MV-4-11 (cell line): ENCODE measurements at places on chromosomes 13 and 19.
A peak's percentile ranks its signal among the peaks of the same experiment; 100 is the strongest.

DNA sequence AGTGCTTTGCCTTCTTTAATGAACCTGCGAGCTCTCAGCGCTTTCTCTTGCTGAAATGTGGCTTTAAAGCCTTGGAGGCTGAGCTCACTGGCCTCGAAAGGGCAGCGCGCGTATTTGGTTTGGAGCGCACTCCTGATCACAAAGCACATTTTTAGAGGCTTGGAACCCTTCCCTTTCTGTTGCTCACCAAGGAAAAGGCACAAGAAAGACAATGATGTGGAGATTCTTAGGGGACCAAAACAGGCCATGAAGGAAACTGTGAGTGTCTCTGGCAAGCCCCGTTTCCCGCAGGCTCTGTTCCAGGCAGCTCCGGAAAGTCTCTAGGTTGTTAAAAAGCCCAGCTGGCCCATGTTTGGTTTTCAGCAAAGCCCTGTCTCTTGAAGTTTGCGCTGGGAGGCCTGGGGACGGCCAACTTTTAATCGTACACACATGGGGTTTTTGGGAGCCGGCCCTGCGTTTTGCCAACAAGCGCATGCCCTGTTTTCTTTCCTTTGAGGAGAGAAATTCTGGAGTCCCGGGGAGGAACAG lies 9.4 kb upstream of the SPC24 start:
- DNase-seq, result no peak

GRCh38 chr13:105474983-105475610 lies 1060.4 kb downstream of the EFNB2 start:
- peak; percentile 39 for DNase-seq

- DNase-seq, result no peak
These were observed 154.2 kb upstream of the KLF12 start for GRCh38 chr13:74288361-74288911.

- DNase-seq, result peak; percentile 58
These were observed 204.5 kb downstream of the POU4F1 start for GRCh38 chr13:78398743-78399410.

GRCh38 chr19:2834294-2834871 lies 6.9 kb upstream of the ZNF555 start:
- no peak for DNase-seq

DNA sequence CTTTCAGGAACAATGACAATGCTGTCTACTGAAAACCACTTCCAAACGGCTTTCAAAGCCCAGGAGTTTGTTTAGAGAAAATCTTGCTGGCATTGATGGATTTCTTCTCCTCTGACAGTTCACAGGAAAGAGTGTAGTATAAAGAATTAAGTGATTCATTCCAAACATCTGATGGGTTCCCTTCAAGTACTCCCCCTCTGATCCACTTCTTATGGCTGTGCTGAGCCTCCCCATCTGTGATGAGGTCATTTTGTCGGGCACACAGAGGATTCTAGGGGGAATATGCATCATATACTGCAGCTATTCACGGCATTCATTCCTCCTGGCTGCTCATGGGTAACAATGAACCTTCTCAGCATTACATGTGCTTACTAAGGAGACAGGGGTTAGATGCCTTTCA lies 107.9 kb downstream of the RGCC start:
- DNase-seq, result no peak

DNA sequence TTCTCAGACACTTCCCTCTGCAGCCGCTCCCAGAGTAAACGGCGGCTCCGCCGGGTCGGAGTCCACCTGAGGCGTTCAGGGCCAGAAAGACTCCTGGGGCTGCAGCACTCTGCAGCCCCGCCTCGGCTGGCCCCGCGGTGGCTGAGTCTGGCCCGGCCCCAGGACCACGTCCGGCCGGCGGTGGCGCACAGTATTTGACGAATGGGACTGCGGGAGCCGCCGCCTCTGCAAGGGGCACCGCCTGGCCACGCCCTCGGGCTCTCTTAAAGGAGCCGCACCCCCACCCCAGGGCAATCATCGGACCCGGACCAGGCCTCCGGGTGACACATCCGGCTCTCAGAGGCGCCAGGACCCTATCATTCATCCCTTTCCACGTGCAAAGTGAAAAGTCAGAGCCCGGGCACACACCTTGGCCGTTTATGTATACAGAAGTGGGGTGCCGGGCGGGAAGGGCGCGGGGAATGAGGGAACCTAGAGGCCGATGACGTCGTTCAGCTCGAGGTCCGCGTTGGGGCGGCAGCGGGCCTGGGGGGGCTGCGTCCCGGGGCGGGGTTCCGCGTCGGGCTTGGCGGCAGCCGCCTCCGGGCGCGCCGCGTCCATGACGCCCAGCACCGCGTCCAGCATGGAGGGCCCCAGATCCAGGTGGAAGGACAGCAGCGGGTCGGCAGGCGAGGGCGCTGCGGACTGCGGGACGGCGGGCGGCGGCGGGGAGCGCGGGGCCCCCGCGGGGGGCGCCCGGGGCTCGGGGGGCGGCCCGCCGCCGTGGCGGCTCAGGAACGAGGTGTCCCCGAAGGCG lies 1.2 kb upstream of the LENG9 start:
- peak; percentile 92 for DNase-seq

- no peak for DNase-seq
These were observed 154.2 kb downstream of the TM9SF2 start for GRCh38 chr13:99655351-99656091.

- DNase-seq, result peak; percentile 54
These were observed 45.9 kb upstream of the AMER2 start for GRCh38 chr13:25218019-25218418.

DNA sequence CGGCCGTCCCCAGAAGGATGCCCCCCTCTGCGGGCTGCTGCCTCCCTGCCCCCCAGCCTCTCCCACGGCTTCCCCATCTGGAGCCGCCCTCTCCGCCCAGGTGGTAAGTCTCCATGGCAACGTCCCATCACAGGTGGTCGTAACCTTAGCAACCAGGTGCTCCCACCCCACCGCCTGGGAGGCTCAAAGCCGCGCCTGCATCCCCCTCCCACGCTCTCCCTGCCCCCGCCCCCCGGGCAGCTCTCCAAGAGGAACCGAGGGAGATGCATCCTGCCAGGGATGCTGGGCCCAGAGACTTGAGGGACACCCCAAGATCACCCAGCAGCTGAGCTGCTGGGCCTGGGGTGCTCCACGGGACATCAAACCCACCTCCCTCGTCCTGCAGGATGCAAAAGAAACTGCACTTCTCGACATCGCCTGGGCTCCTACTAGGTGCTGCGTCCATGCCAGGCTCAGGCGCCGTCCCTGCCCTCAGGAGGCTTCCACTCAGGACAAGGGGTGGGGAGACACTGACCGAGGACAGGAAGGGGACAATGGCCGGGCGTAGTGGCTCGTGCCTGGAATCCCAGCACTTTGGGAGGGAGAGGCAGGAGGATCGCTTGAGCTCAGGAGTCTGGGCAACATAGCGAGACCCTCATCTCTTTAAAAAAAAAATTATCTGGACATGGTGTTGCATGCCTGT lies 5.0 kb upstream of the LINGO3 start:
- no peak for DNase-seq

- DNase-seq, result no peak
These were observed 6.0 kb downstream of the KPNA3 start for GRCh38 chr13:49786401-49787008.

DNA sequence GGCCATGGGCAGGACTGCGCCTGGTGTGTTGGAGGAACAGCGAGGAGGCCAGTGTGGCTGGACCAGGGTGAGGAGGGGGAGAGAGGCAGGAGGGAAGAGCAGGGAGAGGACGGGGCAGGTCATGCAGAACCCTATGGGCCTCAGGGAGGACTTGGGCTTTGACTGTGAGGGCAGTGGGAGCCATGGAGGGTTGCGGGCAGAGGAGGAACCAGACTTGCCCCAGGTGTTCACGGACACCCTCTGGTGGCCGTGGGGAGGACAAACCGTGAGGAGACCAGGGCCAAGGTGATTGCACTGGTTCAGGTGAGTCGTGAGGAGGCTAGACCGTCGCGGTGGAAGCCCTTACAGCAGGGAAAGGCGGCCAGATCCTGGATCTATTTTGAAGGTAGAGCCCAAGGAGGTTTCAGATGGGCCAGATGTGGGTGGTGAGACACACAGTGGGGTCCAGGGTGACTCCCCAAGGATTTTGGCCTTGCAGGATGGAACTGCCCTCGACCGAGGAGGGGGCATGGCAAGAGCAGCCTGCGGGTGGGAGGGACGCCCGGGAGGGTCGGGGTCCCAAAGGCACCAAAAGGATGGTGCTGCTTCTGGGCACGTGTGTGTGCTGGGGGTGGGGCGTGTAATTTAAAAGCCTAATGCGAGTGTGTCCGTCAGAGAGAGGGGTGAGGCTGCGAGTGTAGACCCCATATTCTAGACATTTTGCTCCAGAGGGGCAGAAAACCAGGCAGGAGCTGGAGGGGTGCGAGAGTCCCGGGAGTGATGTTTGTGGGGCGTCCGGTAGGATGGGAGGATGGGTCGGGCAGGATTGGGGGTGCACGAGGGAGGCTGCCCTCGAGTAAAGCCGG lies 2.7 kb upstream of the REXO1 start:
- no peak for DNase-seq

DNA sequence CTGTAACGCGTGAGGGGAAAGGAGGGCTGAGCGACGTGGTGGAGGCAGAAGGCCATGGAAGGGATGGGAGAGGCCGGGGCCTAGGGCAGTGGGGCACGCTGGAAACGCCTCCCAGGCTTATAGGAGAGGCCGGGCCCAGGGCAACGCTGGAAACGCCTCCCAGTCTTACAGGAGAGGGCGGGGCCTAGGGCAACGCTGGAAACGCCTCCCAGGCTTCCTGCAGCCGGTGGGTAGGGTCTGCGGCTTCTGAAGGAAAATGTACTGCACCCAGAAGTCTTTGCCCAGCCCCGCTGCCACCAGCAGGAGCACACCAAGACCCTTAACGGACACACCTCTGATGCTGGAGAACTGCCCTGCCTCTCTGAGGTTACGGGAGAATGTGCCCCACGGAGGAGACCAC lies 9.1 kb downstream of the CACTIN start:
- DNase-seq, result no peak

- peak; percentile 47 for DNase-seq
These were observed 11.9 kb downstream of the SELENOW start for GRCh38 chr19:47790398-47790814.

DNA sequence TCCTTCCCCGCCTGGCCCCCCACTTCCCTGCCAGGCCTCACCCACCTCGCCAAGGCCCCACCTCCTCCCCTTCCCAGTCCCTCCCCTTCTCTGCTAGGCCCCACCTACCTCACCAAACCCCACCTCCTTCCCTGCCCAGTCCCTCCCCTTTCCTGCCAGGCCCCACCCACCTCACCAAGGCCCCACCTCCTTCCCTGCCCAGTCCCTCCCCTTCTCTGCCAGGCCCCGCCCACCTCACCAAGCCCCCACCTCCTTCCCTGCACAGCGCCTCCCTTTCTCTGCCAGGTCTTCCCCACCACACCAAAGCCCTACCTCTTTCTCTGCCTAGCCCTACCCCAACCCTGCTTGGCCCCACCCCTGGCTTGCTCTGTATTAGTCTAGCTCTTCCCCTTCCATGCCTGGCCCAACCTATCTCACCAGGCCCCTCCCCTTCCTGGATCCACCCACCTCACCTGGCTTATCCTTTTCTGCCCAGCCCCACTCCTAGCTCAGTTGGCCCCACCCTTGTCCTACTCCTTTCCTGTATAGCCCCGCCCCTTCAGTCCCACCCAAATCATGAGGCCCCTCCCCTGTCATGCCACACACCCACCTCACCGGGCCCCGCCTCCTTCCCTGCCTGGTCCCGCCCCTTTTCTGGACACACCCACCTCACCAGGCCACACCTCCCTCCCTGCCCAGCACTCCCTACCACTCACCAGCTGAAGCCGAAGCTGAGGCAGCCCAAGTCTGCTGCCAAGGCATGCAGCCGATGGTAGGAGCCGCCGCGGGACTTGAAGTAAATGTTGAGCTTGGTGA lies 16.2 kb downstream of the CERS1 start:
- DNase-seq, result peak; percentile 44

DNA sequence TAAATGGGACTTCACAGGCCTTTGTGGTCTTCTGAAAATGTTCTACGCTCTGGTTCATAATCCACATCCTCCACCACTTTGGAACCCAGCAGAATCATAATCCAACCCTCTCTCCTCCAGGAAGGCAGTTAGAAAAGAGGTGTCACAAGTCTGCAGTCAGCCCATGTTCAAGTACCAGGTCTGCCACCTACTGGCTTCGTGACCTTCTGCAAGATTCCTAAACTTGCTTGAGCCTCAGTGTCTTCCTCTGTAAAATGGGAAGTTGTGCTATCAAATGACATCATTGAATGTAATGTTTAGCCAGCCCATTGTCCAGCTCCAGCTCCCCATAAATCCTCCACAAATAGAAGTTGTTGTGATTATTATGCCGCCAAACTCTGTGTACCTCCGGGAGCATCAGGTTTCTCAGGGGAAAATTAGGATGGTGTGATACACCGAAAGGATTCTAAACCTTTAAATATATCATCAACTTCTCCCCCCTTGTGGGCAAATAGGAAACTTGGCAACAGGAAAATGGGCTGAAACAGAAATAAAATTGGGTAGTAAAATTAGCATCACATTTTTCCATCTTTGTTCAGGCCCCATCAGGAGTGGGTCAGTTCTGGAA lies 109.7 kb downstream of the NUFIP1 start:
- peak; percentile 27 for DNase-seq

DNA sequence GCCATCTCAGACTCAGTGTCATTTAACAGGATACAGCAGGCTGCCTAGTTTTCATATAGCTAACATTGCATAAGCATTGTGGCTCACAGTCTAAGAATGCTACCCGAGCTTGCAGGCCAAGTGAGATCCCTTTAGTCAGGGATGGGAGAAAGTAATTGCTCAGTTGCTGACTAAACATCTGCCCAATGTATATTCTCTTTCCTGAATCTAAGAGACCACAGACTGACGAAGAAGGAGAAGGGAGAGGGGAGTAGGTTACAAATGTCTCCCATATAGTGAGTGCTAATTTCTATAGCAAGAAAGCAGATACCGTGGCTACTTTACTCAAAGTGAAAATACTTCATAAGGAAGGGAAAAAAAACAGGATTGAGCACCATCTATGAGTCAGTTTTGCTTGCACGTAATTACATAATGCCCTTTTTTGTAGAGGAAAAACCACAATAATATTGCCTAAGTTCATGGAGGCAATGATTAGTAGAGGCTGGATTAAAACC lies 453.9 kb downstream of the COG6 start:
- peak; percentile 92 for DNase-seq

DNA sequence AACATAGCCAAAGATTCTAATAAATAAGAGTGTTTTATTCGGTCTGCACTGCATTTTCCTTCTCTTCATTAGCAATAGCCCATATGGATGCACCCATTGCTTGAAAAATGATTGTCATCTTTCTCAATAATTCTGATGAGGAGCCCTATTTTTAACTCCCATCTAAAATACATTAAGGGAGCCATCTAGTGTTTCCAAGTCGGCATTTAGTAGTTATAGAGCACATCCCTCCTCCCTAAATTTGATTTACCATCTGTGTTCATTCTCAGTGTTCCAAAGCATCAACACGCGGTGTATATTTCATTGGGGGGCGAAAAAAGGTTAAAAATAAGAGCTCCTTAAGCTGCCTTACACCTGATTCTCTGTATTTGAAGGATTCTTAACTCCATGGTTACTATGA lies 119.2 kb upstream of the IPO5 start:
- no peak for DNase-seq

GRCh38 chr19:4061178-4061682 lies 5.5 kb downstream of the ZBTB7A start:
- peak; percentile 60 for DNase-seq

DNA sequence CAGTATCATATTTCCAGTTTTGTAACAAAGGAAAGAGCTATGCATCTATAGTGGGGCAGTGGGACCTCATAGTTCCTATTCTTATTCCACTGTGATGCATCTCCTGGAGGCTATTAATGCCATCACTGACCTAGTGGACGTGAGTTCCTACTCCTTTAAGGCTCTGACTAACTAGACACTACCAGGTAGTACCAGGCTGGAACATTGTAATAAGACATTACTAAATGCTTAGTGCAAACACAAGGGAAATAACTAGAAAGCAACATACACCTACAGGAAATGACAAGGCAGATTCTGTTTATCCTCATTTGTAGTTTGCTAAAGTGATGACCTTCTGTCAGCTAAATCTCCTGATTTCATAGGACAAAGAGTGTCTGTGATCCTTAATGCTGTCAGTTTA lies 192.5 kb downstream of the POSTN start:
- DNase-seq, result no peak
